H9 (cell line): ENCODE measurements at places on chromosomes 7 and 10. TPM values are rescaled to one million over a fixed set of nuclear protein-coding genes. Genes with fewer than 3 reads are reported as not detected.

GRCh38 chr10:110168601-110169481 is 38.6 kb upstream of the MXI1 start:
- DNase-seq = peak; percentile 77

DNA sequence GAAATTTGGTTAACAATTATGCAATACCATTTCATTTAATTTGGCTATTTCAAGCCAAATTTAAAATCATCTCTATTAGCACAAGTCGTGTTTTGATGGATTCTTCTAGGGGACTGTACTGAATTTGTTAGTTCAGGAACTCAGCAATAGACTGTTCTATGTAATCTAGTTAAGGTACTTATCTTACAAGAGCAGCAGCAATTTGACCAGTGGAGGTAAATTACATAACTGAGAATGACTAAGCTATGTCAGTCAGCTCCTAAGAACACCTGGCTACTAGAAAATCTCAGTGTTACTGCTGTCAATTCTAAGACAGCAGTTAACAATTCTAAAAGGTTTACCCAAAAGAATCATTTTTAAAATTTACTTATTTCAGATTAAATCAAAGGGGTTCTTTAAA is 513.9 kb upstream of the ZWINT start:
- DNase-seq = no peak

- DNase-seq = no peak
Observed at GRCh38 chr10:3568392-3568791, 216.6 kb downstream of the KLF6 start.

DNA sequence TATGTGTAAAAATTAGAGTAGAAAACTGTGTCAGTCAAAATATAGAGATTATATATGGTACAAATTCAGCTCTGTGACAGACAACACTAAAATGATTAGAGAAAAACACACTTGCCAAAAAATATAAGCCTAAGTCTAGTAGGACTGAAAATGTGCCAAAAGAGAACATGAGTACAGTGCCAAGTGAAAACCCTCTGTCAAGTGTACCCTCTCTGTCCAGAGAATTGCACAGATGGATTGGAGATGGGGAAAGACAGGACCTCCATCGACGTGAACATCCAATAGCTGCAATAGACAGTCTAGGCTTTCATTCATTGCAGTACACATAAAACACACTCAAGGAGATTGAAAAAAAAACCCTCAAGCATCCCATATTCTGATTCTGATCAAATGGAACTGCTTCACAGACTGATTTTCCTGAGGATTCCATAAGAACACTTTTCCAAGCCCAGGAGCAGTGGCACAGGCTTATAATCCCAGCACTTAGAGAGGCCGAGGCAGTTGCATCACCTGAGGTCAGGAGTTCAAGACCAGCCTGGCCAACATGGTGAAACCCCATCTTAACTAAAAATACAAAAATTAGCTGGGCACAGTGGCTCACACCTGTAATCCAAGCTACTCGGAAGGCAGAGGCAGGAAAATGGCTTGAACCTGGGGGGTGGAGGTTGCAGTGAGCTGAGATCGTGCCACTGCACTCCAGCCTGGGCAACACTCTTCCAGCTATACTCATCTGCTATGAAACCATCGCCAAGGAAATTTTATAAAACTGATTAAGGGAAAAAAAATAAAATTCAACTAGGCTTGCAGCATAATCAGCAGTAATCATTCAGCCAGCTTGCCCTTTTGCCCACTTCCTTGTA is 110.0 kb upstream of the TRIM24 start:
- DNase-seq = no peak

The NUTM2E gene
- 0.11 TPM in 1 of 2 replicates, not detected in the other for total RNA-seq

DNA sequence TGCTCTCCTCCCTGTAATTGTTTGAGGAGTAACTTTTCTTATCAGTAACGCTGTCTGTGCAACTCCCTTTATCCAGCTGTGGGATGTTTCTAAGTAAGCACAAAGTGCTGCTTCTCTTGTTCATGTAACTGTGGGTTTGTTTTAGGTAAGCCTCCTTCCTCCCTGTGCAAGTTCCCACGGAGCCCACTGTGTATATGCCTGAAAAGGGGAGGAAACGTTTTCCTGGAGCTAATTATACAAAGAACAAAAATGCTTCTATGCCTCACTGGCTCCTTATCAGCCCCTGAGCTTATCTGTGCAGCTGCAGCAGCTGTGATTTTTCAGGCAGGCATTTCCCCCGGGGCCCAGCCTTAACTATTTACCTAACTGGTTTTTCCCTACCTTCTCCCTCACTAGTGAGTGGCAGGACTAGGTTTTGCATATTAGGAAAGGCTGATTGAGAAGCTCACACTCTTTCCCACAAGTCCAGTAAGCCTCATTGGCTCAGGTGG is 593.4 kb upstream of the GHITM start:
- DNase-seq = no peak

GRCh38 chr10:103653581-103654037 is 160.1 kb downstream of the NEURL1 start:
- DNase-seq = no peak

GRCh38 chr10:43900571-43900970 is 251.9 kb upstream of the ZNF32 start:
- DNase-seq = peak; percentile 5

DNA sequence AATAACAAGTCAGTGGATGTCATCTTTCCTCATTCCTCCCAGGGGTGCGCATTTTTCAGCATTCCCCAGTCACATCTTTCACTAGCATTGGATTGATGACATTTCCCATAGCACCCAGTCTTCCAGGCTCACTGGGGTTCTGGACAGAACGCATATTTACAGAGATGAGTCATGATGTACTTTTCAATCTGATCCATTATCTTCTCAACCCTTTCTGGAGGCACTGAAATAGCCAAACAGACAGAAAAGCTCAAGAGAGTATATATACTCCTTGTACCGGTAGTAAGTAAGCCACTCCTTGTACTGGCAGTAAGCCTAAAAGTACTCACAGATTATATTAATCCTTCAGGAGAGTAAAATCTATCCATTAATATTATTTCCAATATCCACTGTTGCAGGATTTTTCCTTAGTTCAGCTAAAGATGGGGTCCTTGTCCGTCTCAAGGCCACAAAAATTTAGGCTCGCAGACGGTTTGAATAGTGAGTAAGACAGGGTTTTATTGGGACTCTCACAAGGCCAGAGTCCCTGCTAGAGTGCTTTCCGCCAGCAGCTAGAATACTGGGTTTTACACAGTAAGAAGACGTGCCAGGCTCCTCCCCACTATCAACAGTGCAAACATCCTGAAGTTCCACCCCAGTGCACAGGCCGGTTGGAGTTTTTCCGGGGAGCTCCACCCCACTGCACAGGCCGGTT is 60.8 kb downstream of the MDH2 start:
- no peak for DNase-seq

DNA sequence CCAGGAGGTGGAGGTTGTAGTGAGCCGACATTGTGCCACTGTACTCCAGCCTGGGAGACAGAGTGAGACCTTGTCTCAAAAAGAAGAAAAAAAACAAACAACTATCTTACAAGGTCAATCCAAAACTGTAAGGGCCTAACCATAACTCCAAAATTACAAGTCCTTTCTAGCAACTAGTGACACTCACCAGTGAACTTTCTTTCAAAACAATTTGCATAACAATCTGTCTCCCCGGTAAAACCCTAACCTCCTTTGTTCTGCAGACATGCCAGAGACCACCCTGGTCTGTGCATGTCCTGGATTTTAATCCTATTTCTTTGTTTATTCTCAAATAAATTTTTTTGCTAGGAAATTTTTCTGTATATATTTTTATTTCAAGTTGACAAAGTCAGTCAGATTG is 68.1 kb downstream of the EXOC6 start:
- no peak for DNase-seq

DNA sequence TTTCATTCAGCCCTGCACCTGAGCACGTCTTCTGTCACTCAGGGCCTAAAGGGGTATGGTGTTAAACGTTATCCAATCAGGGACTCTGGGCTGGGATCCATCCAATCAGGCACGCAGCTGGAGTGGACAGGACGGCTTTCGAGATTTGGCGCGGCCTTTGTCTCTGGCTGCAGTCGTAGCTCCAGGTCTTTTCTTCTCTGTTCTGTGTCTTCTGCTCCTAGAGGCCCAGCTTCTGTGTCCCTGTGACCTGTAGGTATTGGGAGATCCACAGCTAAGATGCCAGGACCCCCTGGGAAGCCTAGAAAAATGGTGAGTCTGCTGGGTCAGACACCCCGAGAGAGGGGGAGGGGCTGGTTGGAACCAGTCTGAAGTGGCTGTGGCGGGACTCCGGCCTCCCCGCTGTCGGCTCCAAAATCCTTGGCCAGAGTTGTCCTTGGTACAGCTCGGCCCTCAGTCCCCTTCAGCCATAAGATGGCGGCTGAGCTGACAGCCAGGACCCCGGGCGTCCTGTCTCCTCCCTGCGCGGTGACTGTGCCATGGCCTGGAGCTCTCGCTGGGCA is 11.7 kb upstream of the ZNF680 start:
- no peak for DNase-seq

The DNAJB12 gene
- total RNA-seq = 25.9 and 27.6 TPM in 2 replicates

The GTPBP10 gene
- 20.3 and 23.3 TPM in 2 replicates for total RNA-seq

DNA sequence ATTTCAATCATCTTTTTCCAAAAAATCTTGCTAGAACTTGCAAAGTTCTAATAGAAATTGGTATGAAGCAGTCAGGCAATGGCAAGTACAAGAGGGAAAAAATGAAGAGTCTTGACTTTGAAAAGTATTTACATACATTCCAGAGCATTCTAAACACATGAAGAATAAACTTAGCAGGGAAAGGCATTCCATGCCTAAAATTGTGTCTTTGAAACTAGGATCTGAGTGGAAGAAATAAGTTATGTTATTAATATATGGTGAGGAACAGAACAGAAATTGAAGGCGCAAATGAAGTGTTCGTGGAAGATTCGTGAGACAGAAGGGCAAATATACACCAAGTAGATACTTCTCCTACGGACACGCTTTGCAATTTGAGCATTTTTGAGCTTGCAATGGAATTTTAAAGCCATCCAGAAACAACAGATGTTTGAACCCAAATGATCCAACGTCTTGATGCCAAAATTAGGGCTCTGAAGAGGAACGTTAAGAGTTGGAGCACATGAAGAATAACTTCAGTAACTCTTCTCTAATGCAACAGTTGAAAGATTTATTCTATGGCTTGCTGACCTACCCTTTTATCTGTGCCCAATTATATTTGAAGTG is 40.6 kb upstream of the SEPTIN7 start:
- DNase-seq = no peak

DNA sequence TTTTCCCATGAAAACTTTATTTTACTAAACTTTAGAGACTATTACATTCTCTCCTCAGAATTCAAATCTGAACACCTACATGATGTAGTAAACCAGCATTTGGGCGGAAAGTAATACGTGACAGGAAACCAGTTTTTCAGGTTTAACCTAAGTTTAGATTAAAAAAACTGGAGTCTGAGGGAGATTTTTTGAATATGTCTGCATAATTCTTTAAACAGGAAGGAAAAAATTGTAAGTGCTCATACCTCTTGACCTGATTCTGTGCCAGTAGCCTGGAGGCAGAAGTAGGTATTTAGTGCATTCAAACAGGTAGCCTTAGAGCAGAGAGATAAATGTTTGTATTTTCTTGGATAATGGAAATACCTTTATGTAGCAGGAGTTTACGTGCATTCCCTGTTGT is 224.3 kb downstream of the MDFIC start:
- no peak for DNase-seq

DNA sequence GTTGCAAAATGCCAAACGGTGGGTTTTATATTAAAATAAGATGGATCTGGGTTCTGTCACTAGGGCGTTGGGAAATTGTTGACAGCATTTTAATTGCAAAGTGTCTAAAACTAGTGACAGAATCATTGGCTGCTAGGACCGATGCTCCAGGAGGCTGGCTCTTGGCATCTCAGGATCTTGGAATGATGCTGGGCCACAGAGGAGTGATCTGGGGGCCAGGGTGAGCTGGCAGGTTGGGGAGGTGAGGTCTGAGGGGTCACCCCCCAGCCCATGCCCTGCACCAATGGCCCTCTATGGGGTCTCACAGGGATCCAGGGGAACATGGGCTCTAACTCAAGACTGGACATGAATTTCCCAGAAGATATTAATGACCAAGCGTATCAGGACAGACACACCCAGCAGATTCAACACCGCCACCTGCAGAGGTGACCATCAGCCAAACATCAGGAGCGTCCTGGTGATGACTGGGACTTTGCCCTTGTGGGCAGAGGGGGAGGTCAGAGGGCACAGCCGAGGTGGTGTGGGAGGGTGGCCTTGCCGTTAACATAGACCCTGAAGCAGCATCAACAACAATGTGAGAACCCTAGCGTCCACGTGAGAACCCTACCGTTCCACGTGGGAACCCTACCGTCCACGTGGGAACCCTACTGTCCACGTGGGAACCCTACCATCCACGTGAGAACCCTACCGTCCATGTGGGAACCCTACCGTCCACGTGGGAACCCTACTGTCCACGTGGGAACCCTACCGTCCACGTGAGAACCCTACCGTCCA is 89.0 kb upstream of the PPP2R2D start:
- no peak for DNase-seq

GRCh38 chr7:123230147-123230546 is 30.4 kb upstream of the SLC13A1 start:
- DNase-seq = no peak

The EFCAB10 gene
- 1.3 and 1.5 TPM in 2 replicates for total RNA-seq

The SPAG6 gene
- 0.24 and 0.29 TPM in 2 replicates for total RNA-seq

GRCh38 chr10:103792547-103792946 is 62.8 kb downstream of the SH3PXD2A start:
- no peak for DNase-seq

- DNase-seq = no peak
Observed at GRCh38 chr10:125156196-125156595, 4.2 kb downstream of the CTBP2 start.

- DNase-seq = no peak
Observed at GRCh38 chr7:90596671-90597562, 796 bp downstream of the CDK14 start.

- no peak for DNase-seq
Observed at GRCh38 chr10:15121707-15122106, 24.6 kb downstream of the RPP38 start.

The ZYX gene
- 236 and 237 TPM in 2 replicates for total RNA-seq

DNA sequence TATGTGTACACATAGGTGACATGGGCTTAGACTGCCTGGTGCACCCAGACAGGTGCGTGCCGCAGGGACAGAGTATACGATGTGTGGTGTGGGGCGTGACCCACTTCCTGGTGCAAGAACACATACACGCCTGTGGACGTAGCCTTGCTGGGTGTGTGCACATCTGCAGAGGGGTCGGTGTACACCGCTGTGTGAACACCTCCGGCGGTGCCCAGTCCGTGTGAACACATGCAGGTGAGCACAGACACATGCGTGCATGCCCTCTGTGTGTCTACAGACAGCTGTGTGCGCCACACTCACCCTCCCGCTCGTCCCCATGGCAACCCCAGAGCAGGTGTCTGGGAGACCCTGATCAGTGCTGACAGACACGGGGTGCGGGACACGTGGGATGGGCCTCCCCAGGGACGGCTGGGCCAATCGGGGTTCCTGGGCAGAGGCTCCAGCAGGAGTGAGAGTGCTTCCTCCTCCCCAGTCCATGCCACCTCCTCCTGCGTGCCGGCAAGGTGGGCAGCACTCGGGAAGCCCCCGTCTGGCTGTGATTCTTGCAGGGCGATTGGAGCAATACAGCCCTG is 23.4 kb downstream of the ELFN1 start:
- DNase-seq = peak; percentile 31

GRCh38 chr10:28014651-28015050 is 15.8 kb upstream of the ODAD2 start:
- no peak for DNase-seq

- DNase-seq = no peak
Observed at GRCh38 chr10:35058134-35058533, 32.0 kb downstream of the CUL2 start.

The RBM33 gene
- 65.5 and 71.3 TPM in 2 replicates for total RNA-seq
